Natural killer cell (primary cell): ENCODE measurements at places on chromosomes 7 and 10.

GRCh38 chr7:117139397-117139984 lies 183.4 kb downstream of the WNT2 start:
- DNase-seq: no peak

DNA sequence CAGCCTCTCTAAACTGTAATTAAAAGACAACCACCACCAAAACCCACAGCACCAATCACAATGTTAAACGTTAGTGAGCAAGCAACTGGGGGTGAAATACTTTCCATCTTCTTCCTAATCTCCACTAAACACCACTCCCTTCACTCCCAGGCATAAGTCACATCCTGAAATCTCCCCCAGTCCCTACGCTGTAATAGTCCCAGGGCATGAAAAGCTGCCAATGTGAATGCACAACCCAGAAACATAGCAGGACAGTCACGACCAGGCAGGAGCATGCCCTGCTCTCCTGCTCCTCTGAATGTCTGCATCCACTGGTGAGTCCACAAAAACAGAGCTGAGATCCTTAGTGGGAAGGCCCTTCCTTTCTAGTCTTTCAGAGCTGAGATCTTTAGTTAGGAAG lies 288.9 kb downstream of the PARD3 start:
- DNase-seq: no peak

GRCh38 chr10:63522277-63522687 lies 1.1 kb downstream of the REEP3 start:
- peak; percentile 59 for DNase-seq

DNA sequence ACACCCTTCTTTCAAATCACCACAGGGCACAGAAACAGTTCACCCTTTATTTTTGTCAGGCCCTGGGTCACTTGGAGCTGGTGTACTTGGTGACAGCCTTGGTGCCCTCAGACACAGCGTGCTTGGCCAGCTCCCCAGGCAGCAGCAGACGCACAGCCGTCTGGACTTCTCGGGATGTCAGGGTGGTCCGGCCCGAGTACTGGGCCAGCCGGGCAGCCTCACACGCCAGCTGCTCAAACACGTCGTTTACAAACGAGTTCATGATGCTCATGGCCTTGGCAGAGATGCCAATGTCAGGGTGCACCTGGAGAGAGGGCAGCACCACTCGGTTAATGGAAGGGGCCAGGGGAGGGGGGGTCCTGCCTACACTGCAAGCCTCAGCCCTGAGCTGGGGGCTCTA lies 2.5 kb downstream of the H2BK1 start:
- no peak for DNase-seq

DNA sequence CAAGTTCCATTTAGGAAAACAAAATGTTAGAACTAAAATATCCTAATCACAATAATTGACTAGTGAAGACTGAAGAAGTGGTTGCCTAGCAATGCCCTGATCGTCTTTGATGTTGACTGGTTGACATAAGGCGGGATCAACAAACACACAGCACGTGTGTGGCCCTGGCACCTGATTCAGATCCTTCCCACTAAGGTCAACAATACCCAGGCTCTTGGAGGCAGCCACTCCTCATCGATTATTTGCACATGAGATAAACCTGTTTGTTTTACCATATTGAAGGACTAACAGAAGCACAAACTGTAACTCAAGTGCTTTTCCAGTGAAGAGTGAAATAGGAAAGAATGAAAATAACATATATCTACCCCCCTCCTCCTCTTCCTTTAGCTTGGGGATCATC lies 15.6 kb downstream of the FANK1 start:
- no peak for DNase-seq

DNA sequence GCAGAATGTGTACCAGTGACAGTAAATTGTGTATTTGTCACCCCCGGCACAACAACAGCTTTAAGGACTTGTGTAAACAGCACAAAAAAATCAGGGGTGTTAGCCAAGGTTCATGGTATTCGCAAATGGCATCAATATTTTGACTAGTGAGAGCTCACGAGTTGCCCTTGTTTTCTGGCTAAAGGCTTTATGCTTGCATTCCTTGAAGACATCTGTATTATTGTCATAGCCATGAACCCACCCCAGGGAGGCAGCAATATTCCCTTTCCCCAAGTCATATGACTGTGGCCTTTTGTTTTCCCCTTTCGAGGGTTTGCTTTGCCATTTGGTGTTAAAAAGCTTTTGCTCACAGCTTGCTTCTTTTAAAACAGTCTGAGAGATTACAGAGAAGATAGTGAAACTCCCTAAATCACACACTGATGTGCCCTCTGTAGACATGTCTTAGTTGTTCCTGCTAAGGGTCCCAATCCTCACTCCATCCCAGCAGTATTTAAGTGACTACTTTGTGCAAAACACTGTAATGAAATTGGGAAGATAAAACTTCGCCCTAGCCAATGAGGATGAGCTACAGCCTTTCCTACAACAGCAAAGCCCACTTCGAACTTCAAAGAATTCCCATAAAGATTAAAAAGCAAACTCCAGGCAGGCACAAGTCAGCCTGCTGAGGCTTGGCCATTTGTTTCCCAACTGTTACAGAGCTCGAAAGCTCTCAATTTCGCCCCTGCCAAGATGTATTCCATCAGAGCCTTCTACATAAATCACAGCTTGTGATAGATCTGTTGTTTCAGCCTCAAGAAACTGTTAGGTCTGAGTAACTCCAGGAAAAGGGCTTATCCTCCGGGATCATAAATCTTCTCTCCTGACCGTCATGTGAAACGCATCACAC lies 172.3 kb downstream of the ADAM12 start:
- DNase-seq: no peak

DNA sequence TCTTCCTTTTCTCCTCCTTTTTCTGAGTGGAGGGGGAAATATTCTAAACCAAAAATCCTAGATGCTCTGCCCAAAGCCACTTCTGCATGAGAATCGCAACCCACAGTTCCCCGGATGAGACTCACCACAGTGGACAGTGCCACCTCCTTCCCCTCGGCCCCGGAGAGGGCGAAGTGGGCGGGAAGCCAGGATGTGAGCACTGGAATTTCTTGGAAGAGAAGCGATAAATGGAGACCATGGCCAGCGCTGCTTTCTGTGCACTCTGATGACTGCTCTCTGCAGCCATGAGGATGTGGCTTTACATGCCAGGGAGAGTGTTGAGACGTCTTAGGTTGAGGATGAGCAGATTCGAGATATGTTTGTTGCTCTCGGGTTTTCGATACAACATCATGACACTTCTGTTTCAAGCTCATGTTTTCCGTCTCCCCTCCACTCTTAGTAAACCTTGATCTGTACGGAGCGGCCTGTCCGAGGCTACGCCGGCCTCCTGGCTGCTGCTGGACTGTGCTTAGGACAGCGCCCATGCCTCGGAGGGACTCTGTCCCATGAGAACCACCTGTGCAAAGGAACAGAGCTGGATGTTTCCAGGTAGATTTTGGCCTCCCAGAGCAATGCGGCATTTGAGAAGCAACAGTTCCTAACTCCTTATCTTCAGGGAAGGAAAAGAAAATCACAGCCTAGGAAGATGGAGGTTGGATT lies 414.6 kb upstream of the FOXK1 start:
- no peak for DNase-seq

- no peak for DNase-seq
These were observed 3.4 kb downstream of the IFRD1 start for GRCh38 chr7:112453505-112454171.

- DNase-seq: no peak
These were observed 16.4 kb downstream of the UCN3 start for GRCh38 chr10:5381187-5381586.

GRCh38 chr10:133324857-133325260 lies 11.8 kb downstream of the CALY start:
- DNase-seq: no peak

DNA sequence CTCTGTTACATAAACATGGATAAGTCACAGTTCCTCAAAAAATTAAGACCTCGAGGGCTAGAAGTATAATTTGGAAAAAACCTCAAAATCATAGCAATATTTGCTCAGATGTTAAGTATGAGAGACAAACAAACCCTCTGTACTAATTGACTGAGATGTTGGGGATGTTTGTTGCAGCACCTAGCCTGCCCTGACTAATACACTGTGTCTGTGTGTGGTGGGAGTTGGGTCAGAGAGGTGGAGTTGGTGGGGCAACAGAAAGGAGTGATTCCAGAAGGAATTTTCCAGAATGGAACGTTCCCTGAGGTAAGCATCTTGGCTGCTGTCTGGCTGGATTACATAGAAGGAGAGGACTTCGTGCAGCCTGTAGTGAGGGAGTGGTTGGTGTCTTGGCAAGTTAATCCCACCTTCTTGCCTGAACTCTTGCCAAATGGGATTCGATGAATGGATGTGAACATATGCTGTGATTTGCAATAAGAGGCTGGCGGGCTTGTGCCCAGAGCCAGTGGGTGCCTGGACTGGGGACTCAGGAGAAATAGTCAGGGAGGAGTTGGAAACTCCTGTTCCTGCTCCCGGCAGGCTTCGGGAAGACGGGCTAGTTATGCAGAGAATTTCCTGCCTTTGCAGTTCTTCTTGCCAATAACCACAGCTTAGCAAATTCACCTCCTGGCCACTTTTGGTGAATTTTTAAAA lies 9.3 kb upstream of the FAM180A start:
- DNase-seq: no peak

DNA sequence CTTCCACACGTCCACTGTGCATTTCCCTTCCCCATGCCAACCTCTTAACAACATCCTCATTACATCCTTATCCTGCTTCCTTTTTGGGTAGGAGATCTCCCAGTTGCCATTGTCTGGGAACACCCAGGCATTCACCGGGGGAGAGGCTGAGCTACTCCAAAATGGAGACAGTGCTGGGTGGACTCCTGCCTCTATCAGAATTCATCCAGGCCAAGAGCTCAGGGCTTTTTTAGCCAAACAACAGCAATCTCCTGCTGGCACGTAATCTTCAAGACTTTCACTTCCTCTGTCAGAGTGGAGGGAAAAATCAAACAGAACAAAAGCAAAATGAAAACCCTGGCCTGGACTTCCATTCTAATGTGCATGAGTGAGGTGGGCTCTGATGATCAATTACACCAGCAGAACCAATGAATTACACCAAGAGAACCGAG lies 245.0 kb downstream of the PRPF18 start:
- DNase-seq: no peak

- DNase-seq: no peak
These were observed 142.0 kb downstream of the CELF2 start for GRCh38 chr10:11159543-11160215.

- DNase-seq: no peak
These were observed 77.0 kb downstream of the SLC25A13 start for GRCh38 chr7:96244992-96245292.

GRCh38 chr7:111892588-111892987 lies 313.6 kb downstream of the DOCK4 start:
- DNase-seq: no peak

GRCh38 chr7:139886899-139887298 lies 57.8 kb downstream of the TBXAS1 start:
- DNase-seq: no peak

- no peak for DNase-seq
These were observed 100.6 kb downstream of the PLXNA4 start for GRCh38 chr7:132475669-132476116.

DNA sequence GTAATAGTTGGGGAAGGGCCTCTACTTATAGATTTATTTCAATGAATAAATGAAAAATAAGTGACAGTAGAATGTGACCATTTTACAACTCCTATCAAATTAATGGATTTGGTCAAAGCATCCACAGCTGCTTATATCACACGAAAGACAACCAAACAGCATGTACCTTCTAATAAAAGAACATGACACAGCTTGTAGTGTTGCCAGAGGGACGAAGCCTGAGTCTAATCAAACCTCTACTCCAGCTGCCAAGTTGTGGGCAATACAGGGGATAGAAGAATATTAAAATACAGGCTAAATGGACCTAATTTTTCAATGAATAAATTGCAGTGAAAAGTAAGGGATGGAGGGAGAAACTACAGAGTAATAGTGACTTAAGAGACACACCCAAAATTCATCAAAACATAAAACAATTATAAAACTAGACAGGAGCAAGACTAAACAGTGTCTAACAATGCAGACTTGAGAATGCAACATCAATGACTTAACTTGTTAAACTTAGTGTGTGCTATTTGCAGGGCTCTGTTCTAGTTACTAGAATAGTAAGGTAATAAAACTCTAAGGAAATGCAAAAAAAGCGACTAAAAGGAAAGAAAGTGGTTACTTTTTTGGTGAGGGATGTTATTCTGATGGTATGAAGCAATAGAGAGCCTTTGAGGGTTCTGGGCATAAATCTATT lies 853.8 kb downstream of the GRM8 start:
- no peak for DNase-seq

- no peak for DNase-seq
These were observed 62.4 kb downstream of the COA1 start for GRCh38 chr7:43666938-43667337.

GRCh38 chr7:10910447-10910846 lies 63.2 kb upstream of the PHF14 start:
- no peak for DNase-seq

- DNase-seq: no peak
These were observed 330.7 kb downstream of the BMPER start for GRCh38 chr7:34236057-34236456.

DNA sequence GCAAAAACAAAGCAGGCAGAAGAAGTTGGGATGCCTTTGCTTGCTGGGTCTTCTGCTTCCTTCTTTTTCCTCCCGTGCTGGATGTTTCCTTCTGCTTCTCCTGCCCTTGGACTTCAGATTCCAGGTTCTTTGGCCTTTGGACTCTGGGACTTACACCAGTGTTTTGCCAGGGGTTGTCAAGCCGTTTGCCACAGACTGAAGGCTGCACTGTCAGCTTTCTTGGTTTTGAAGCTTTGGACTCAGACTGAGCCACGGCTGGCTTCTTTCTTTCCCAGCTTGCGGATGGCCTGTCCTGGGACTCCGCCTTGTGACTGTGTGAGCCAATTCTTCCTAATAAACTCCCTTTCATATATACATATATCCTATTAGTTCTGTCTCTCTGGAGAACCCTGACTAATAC lies 11.3 kb upstream of the LCOR start:
- no peak for DNase-seq

DNA sequence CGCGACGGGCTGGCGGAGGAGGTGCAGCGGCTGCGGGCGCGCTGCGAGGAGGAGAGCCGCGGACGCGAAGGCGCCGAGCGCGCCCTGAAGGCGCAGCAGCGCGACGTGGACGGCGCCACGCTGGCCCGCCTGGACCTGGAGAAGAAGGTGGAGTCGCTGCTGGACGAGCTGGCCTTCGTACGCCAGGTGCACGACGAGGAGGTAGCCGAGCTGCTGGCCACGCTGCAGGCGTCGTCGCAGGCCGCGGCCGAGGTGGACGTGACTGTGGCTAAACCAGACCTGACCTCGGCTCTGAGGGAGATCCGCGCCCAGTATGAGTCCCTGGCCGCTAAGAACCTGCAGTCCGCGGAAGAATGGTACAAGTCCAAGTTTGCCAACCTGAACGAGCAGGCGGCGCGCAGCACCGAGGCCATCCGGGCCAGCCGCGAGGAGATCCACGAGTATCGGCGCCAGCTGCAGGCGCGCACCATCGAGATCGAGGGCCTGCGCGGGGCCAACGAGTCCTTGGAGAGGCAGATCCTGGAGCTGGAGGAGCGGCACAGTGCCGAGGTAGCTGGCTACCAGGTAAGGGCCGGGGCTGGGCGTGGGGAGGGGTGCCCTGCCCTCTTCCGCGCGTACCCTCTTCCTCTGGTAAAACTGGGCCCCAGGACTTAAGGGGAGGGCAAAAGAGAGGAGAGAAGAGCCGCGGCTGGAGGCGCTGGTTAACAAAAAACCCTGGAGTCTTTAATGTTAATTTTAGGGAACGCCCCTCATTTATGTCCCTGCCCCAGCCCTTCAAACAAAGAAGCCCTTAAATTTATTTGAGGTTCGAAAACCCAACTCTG lies 987 bp downstream of the INA start:
- no peak for DNase-seq

GRCh38 chr10:112232670-112233069 lies 49.1 kb upstream of the GPAM start:
- no peak for DNase-seq

GRCh38 chr10:70034232-70034631 lies 18.4 kb upstream of the MACROH2A2 start:
- no peak for DNase-seq
